ENCODE measurements at places on chromosomes 13 and 19.

- no peak for DNase-seq
Measured at GRCh38 chr13:93356469-93356868, 129.9 kb downstream of the GPC6 start.

DNA sequence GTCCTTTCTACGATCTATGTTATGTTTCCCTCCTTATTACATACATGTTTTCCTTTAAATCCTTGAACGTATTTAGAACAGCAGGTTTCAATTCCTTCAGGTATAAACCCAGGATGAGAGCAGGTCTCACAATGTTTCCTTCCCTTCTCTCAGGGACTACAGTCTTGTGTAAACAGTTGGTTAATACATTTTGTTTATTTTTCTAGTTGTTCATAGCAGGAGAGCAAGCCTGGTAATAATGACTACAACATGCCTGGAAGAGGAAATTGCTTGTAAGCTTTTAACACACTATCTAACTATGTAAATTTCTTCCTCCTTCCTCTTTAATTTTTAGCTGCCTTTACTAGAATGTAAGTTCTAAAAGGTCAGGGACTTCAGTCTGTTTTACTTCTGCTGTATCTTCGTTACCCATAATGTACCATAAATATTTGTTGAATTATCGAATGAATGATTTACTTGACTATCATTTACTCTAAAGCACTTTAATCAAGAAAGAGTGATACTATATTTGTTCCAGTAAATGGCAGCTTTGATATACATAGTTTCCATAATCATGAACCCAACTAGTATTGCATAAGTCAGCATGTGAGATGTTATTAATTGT lies 28.9 kb upstream of the TNFRSF19 start:
- no peak for DNase-seq

- DNase-seq: no peak
Measured at GRCh38 chr19:31548941-31549340, 199.7 kb upstream of the TSHZ3 start.

GRCh38 chr13:51564252-51564651 lies 20.0 kb upstream of the WDFY2 start:
- no peak for DNase-seq

GRCh38 chr19:32289566-32290210 lies 55.7 kb upstream of the ZNF507 start:
- DNase-seq: no peak

DNA sequence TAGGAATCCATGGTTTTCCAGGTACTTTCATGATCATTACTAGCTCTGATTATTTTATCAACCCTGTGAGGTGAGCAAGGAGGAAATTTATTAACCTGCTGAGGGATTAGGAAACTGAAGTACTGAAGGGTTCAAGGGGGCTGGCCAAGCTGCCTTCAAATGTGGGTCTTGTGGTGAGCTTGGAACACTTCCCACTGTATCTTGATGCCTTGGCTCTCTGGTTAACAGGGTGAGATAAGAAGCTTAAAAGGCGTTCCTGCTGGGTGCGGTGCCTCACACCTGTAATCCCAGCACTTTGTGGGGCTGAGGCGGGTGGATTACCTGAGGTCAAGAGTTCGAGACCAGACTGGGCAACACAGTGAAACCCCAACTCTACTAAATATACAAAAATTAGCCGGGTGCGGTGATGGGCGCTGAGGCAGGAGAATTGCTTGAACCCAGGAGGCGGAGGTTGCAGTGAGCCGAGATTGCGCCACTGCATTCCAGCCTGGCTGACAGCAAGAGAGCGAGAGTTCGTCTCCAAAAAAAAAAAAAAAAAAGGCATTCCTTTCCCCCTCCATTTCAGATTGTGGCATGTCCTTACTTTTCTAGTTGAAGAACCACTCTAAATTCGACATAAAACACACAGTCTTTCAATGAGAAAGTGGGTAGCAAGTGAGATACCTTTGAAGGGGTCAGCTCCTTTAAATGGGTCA lies 70.2 kb downstream of the KLF2 start:
- no peak for DNase-seq

DNA sequence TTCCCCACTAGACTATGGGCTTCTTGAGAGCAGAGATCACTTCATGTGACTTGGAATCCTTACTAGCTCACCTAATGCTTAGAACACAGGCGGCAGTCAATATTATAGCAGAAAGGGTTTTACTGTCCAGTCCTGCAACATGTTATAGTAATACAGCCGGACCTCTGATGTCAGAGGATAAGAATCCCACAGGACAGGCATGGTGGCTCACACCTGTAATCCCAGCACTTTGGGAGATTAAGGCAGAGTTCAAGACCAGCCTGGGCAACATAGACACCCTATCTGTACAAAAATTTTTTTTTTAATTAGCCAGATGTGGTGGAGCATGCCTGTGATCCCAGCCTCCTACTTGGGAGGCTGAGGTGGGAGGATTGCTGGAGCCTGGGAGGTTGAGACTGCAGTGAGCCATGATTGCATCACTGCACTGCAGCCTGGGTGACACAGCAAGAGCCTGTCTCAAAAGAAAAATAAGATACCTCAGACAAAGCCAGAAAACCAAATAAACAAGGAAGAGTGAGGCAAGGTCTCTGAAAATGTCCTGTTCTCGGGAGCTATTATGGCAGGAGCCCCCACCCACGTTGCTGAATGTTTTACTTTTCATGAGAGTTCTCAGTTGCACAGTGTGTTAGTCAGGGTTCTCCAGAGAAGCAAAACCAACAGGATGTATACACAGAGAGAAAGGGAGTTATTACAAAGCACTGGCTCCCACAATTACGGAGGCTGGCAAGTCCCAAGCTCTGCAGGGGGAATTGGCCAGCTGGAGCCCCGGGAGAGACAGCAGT lies 100.8 kb downstream of the UBL3 start:
- DNase-seq: no peak

DNA sequence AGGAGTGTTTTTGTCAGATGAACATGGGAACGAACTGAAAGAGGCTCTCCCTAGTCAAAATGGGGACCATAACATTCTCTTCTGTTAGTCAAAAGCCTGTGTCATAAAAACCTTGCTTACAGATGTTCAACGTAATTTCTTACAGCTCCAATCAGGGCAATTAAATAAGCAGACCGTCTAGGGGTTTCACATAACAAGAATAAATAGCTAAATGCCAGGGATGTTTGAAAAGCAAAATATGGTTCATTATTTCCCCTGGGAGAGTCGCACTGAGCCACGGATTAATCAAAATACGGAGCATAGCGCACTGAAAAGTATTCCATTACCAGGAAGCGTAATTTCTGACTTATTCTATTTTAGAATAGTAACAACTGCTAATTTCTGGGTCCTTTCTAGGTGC lies 63.7 kb upstream of the MRI1 start:
- no peak for DNase-seq

- no peak for DNase-seq
Measured at GRCh38 chr13:110442930-110443621, 118.4 kb downstream of the RAB20 start.

- no peak for DNase-seq
Measured at GRCh38 chr13:39335721-39336120, 267.3 kb downstream of the LHFPL6 start.

GRCh38 chr13:48234566-48235340 lies 1.7 kb downstream of the ITM2B start:
- no peak for DNase-seq

DNA sequence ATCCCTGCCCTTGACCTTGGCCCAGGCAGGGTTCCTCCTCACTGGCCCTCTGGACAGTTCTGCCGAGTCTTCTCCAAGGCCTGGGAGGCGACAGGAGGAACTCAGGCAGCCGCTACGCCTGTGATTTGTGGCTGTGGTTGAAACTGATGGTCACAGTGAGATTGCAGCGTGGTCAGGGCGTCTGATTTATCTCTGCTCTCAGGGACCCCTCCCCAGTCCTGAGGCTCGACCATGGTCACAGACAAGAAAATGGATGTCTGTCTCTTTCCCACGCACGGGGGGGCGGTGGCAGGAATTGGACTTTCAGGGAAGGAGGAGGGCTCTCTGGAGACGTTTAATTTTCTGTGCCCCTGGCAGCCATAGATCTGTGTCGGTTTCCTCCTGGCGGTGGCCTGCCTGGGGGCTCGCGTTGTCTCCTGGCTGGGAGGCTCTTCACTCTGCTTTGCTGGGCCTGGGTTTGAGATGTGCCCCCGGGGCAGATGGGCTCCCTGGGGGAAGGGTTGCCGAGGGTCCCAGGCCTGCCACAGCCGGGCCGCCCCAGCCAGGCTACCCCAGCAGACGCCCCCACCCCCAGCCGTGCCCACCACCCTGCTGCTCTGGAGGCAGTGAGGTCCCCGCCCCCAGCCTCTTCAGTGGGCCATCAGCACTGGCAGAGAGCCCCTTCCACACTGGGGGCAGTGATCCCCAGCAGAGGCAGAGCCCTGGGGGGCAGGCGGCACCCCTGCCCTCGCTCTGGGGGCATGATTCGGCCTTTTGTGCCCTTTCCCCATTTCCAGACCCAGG lies 167.4 kb downstream of the KDM4B start:
- DNase-seq: no peak

DNA sequence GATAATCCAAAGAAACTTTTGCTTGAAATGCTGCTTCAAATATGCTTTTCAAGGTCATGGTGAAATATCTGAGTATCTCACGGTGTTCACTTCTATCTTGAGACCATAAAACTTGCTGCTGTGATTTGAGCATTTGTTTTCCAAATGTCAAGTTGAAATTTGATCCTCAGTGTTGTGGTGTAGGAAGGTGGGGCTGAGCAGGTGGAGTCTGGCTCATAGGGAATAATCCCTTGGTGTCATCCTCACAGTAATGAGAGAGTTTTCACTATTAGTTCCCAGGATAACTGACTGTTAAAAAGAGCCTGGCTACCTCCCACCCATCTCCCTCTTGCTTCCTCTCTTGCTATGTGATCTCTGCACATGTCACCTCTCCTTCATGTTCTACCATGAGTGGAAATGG lies 858.0 kb upstream of the SLITRK5 start:
- no peak for DNase-seq

GRCh38 chr19:10555610-10555973 lies 10.2 kb downstream of the KRI1 start:
- no peak for DNase-seq

DNA sequence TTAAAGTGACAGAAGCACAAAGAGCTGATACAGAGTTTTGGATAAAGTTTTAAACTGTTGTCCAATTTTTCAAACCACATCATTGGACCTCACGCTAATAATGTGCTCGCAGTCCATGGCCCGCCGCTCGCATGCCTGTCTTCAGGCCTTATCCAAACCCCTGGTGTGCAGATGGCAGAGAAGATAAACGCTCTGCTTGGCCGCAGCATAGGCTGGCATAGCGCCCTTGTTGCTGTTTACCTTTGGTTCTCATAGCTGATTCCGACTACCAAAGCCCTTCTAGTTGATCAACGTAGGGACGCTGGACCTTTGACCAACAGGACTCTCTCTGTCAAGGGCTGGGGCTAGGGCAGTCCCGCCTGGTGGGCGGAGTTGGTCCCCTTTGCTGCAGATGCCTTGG lies 23.5 kb upstream of the QTRT1 start:
- DNase-seq: no peak

DNA sequence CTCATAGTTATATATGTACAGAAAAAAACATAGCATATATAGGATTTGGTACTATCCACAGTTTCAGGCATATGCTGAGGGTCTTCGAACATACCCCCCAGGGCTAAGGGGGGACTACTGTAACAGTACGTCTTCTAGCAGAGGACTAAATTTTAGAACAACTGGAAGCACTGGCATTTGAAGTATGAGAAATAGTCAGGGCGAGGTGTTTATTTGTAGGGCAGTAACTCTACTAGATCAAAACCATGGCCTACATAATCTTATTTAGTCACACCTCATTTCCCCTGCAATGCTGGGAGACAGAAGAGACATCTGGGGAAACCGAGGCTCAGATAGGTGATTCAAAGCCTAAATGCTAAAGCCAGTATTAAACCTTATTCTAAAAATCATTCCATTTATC lies 245.6 kb downstream of the DCT start:
- DNase-seq: no peak

GRCh38 chr19:13029893-13030292 lies 34.6 kb downstream of the NFIX start:
- no peak for DNase-seq

DNA sequence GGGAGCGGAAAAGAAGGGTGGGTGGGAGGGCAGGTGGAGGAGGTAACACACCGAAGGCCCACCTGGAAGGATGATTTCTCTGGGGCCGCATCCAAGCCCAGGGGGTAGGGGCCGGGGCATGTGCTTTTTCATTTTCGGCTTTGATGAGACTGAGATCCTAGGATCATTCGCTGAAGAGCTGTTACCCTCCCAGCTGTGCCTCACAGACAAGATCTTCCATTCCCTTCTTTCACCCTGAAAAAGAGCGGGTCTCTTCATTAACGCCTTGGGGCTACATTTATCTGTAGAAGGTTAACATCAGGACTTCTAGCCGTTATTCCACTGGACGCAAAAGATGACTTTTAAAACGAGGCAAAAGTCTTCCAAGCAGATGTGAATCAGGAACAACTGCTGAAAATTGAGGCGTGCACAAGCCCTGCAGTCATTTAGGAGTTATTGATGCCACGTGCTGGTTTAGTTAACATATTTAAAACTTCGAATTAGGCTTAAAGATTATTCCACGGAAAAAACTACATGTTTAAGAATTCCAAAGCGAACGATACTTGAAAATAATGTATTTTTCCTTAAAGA lies 1.1 kb downstream of the LMO7 start:
- DNase-seq: no peak

- no peak for DNase-seq
Measured at GRCh38 chr19:12596927-12597548, 13.6 kb downstream of the ZNF490 start.

DNA sequence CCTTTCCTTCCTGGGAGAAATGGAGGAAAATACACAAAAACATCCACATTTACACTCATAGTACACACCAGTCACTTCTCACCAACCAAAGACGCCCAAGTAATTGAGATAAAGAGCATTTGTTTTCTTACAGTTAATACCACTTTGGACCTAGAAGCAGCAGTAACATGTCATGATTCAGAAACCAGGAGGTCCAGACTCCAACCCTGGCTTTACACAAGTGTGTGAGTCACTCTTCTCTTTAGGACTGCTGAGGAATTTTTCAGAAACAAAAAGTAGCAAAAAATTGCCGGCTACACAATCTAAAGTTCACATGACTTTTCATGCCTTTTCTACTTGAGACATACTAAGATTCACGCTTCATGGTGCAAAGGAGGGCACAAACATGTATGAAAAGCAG lies 42.1 kb downstream of the TUBGCP3 start:
- no peak for DNase-seq

GRCh38 chr13:42114912-42115311 lies 66.5 kb downstream of the DGKH start:
- DNase-seq: no peak

GRCh38 chr19:16586991-16587832 lies 15.0 kb upstream of the SLC35E1 start:
- no peak for DNase-seq

GRCh38 chr13:46668302-46668720 lies 115.3 kb downstream of the LRCH1 start:
- DNase-seq: peak; percentile 94

DNA sequence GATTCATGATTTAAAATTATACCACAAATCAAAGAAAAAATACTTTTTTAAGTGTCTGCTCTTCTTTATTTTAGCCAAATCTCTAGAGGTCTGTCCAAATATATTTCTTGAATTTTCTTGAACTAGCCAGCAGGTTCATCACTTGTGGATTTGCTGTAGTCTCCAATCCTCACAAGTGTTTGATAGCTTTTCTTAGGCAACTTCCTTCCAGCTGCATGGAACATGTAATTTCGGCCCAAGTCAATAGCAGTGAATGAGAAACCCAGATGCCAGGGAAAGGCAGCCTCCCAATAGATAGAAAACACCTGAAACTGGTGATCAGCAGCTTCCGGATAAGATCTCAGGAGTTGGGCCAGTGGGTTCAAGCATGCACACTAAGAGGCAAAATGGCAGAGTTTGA lies 15.6 kb upstream of the RNASEH2B start:
- DNase-seq: no peak

Data from bone marrow (tissue), 2 donors.